H54 (cell line): ENCODE measurements at places on chromosomes 11 and 22.

DNA sequence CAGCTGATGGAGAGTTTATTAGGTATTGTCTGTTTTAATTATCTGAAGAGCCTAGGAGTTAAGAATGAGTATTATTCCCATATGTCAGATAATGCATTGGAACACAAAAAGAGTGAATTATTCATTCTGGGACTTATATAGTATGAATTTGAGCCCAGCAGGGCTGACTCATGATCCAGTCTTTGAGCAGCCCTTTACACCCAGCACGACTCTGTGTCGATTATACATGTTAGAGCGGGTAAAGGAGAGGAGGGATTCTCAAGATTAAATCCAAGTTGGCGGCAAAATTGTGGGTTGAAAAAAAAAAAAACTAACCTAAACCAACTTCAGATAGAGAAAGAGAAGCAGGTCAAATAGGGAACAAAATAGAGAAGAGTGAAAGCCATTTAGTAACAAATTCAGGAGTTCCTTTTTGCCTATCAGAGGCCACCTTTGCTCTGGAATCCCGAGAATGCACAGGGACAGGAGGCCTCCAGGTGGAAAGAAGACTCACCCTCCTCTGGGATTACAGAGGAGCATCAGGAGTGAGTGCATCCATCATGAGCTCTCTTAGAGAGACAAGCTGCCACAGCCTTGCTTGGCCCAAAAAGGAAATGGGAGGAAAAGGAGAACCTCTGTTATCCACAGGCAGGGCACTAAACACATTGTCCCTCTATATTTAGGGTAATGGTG is 3.1 kb downstream of the MRGPRX1 start:
- no peak for DNase-seq

GRCh38 chr11:130050257-130050656 is 19.4 kb upstream of the APLP2 start:
- no peak for DNase-seq

DNA sequence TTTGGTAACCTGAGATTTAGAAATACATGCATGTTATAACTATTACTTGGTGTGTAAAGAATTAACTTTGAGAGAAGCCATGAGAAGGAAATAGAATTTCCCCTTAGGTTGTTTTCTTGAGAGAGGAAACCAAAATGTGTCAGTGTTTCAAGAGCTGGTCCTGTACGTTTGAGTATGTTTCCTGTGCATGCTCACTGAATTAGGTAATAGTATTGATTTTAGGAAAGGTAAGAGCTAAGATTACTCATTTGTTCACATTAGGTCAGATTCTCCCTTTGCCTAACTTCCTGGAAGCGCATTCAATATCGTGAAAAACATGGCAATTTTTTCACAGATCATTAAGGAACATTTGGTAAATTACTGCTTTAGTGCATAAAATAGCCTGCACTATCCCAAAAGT is 49.3 kb upstream of the RDX start:
- no peak for DNase-seq

- DNase-seq = no peak
Observed at GRCh38 chr11:66220566-66220935, 47.9 kb upstream of the RAB1B start.

- DNase-seq = no peak
Observed at GRCh38 chr22:19289475-19290161, 1.9 kb downstream of the CLTCL1 start.

DNA sequence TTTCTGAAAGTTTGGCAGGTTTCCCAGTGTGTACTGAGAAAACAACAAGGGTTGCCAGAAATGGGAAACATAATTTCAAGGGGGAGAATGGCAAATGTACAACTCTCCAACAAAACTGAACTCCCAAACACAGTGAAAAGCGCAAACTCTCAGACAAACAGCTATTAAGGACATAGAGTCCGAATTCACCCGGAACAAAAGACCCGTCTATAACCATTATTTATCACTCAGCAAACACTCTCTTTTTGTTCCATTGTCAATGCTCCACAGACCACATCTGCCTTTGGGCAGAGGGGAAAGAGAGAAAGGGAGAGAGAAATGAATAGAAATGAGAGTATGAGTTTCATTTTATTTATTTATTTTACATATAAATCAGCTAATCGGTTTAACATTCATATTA is 21.7 kb downstream of the KIRREL3 start:
- no peak for DNase-seq

- no peak for DNase-seq
Observed at GRCh38 chr11:112178936-112179335, 3.6 kb downstream of the BCO2 start.

DNA sequence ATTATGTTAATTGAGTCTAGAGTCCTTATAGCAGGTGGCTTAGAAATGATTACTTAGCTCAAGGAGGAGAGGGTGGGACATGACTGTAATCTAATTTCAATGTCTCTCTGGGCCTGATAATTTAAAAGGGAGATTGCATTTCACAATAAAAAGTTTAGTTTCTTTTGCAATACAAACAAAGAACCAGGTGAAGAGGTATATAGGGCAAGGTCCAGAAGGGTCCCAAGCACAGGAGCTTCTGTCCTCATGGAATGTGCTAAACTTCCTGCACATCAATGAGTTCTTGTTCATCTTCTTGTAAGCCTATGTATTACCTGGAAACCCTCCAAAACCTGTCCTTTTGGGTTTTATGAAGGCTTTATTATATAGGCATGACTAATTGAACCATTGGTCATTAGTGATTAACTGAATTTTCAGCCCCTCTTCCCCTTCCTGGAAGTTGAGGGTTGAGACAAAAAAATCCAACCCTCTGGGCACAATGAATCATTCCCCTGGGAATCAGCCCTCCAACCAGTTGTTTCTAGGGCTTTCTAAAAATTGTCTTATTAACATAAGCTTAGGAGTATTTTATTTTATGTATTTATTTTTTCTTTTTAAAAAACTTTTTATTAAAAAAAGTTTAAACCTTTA is 37.6 kb downstream of the MS4A2 start:
- DNase-seq = no peak

DNA sequence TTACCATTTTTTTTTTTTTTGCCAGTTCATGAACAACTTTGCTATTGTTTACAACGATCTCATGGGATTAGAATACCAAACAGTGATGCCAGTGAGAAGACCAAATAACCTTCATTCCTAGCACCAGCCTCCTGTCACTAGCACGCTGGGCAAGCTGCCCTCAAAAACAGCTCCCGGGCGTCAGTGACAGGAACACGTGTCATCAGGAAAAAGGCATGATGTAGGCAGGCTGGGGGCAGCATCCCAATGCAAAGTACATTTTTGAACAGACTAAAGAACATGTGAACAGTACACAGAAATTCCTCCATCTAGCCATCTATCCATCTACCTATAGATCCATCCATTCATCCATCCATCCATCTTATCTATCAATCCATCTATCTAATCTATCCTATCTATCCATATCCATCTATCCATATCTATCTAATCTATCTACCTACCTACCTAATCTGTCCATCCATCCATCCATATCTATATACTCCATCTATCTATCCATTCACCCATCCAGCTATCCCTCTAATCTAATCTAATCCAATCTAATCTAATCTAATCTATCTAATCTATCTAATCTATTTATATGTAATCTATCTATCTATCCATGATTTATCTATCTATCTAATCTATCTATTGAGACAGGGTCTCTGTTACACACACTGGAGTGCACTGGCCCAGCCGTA is 378.5 kb downstream of the SHANK2 start:
- DNase-seq = no peak

DNA sequence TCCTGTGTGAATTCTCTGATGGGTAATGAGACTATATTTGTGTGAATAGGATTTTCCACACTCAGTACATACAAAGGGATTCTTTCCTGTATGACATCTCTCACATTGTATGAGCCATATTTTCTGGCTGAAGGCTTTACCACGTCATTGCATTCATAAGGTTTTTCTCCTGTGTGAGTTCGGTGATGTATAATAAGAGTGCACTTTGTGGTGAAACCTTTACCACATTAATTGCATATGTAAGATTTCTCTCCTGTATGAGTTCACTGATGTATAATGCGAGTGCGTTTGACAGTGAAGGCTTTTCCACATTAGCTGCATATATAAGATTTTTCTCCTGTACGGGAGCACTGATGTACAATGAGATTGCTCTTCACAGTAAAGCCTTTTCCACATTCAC is 455.4 kb upstream of the CNTN5 start:
- DNase-seq = no peak

- no peak for DNase-seq
Observed at GRCh38 chr11:28347371-28347770, 239.2 kb downstream of the METTL15 start.

DNA sequence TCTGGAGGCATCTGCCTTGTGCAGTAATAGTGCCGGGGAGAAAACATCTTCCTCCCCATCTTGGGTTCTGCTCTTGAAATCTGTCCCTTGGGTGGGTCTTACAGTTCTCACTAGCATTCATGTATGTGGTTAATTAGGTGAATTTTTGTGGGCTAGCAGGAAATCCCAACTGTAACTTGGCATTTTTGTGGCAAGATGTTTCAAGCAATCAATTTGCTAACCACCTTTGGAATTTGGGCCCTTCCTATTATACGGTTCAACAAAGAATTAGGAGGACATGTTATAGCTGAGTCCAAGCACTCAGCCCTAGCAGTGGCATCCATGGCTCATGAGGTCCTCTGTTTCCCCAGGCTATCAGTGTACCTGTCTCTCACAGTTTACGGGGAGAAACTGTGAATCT is 89.1 kb upstream of the MTNR1B start:
- DNase-seq = no peak

DNA sequence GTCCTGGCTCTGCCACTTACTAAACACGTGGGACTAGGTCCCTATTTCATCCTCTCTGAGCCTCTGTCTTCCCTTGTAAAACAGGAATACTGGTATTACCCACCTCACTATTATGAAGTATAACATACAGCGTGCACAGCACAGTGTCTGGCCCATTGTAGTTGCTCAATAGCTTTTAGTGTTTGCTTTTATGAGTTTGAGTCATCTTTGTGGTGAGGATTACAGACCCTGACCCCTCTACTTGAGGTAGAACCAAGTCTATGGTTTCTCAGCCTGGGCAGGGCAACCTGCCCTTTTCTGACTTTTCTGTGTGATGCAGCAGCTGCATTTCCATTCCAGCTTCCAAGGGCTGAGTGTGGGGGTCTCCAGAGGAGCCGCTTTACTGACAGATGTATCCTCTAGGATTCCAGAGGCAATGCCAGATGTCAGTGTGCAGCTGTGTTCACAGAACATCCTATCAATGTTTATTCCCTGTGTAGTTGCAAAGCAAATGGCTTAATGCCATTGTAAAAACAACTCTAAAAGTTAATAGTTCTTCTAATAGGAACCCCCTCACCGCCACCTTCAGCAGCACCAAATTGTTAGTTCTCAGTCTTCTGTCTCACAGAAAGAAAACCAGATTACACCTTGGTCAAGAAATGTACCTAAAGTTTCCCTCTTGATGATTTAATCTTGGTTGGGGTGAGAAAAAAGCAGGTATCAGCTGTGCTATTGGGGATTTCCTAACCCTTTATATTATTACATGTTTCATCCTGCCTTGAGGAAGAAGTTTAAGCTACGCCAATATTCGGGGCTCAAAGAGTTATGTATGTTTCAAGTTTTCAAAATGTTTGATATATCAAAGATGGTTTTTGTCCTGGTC is 16.8 kb downstream of the PRR5L start:
- DNase-seq = no peak

DNA sequence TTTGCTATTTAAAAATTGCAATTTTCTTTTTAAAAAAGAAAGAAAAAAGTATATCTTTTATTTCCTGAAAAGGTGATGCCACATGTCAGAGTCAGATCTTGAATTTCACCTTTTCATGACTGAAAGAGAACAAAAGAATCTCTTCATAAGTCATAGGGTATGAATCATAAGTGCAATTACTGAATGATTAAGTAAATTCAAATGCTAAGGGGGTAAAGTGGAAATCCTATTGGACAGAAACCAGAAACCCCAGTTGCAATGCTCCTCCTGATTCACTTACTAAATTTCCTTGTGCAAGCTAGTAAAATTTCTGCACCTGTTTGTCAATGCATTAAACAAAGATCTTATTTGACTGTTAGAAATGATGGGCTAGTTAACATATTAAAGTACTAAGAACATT is 8.2 kb upstream of the PRRG4 start:
- no peak for DNase-seq

DNA sequence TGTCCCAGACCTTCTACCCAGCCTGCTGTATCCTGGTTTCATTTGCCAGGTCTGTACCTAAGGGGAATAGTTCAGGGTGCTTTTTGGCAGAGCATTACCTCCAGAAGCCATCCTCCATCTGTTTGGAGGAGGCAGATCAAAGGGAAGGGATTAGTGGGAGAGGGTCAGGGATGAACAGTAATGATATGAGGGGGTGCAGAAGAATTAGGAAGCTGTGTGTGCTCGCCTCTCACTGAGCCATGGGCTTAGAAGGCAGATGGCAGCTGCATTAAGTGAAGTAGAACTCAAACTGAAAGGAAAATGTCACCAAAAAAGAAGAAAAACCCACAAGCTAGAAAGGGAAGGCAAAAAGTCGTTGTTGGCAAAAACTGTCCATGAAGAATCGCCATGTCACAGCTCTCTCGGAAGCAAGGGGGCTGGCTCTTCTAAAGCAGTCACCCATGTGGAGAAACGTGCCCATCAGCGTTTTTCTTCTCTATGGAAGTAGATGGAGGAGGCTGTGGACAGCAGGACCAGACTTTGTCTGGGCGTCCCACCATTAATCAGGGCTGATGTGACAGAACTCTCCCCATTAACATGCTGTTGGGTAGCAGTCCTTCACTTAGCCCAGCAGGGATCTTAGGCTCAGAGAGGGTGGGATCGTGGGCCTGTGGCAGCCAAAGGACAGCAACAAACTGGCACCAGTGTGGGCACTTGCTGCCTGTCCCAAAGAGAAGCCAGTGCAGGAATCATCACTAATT is 46.8 kb downstream of the CEP164 start:
- DNase-seq = no peak

DNA sequence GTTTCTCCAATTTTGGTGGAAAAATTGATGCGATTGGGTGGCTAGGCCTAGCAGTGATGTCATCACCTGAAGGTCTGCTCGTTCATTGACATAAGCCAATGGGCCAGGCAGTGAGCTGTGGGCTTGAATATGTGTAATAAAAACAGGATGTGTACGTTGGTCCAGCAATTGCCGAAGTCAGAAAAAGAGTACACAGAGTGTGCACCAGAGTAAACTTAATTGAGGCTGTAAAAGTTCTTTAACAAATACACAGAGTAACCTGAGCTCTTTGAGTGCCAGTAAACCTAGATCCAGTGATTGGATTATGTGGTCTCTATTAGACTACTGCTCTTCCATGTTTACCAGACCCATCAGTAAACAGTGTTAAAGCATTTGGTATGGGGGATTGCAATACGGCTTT is 13.0 kb upstream of the GLYATL1 start:
- DNase-seq = no peak
